Activated T-cell treated with anti-CD3 and anti-CD28 coated beads, Interleukin-2, amount 50 U/mL, for 72 hours (primary cell): ENCODE measurements at places on chromosomes 7 and 10. TPM values are rescaled to one million over a fixed set of nuclear protein-coding genes. Genes with fewer than 3 reads are reported as not detected.

Gene HTR5A
- not detected for total RNA-seq

Gene SLC39A12
- total RNA-seq: not detected

Gene GAD2
- total RNA-seq: not detected

Gene HPS6
- 11.8 TPM for total RNA-seq

Gene STEAP1
- total RNA-seq: 2.0 TPM

Gene ZNF680
- total RNA-seq: 15.8 TPM

Gene ANKRD2
- total RNA-seq: not detected

Gene AS3MT
- 0.39 TPM for total RNA-seq

Gene CDH23
- total RNA-seq: 1.1 TPM

Gene VGF
- total RNA-seq: not detected

GRCh38 chr10:133039107-133039802, 48.5 kb upstream of the ADGRA1 start:
- no peak for DNase-seq
- no peak overlapping the region for H3K27ac ChIP-seq
- H3K36me3 ChIP-seq: no peaks in the 10 kb centered on the region

DNA sequence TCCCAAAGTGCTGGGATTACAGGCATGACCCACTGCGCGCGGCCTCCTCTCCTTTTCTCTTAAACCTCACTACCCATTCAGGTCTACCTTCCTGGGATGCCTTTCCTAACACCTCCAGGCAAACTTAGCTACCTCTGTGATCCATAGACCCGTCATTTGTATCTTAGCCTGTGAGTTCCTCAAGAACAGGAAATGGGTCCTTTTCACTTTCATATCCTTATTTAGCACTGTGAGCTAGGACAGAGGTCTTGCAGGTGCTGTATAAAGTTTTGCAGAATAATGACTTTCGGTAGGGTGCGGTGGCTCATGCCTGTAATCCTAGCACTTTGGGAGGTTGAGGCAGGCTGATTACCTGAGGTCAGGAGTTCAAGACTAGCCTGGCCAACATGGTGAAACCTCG, 215.7 kb downstream of the RELN start:
- no peak overlapping the region for H3K27ac ChIP-seq
- DNase-seq: no peak
- H3K4me1 ChIP-seq: no peaks in the 10 kb centered on the region
- H3K4me3 ChIP-seq: no peak overlapping the region
- peaks cover 8% of the 10 kb centered on the region for H3K27me3 ChIP-seq

- no peak for DNase-seq
- no peaks in the 10 kb centered on the region for H3K36me3 ChIP-seq
- no peak overlapping the region for H3K27ac ChIP-seq
- H3K27me3 ChIP-seq: no peaks in the 10 kb centered on the region
- no peaks in the 10 kb centered on the region for H3K4me1 ChIP-seq
- H3K4me3 ChIP-seq: no peak overlapping the region
These were observed 63.8 kb upstream of the RET start for GRCh38 chr10:43013065-43013464.

- H3K4me3 ChIP-seq: no peak overlapping the region
- H3K27me3 ChIP-seq: no peaks in the 10 kb centered on the region
- no peak overlapping the region for H3K27ac ChIP-seq
- H3K36me3 ChIP-seq: no peaks in the 10 kb centered on the region
- DNase-seq: no peak
- peaks cover 13% of the 10 kb centered on the region for H3K4me1 ChIP-seq
These were observed 124.6 kb upstream of the GLCCI1 start for GRCh38 chr7:7843972-7844371.

GRCh38 chr10:100631192-100631591, 95.4 kb downstream of the HIF1AN start:
- no peak overlapping the region for H3K27ac ChIP-seq
- H3K4me1 ChIP-seq: no peaks in the 10 kb centered on the region
- H3K27me3 ChIP-seq: peaks cover 17% of the 10 kb centered on the region
- DNase-seq: no peak

GRCh38 chr10:51700228-51700817, 928 bp upstream of the CSTF2T start:
- H3K4me1 ChIP-seq: peaks cover 53% of the 10 kb centered on the region
- H3K36me3 ChIP-seq: peaks cover 25% of the 10 kb centered on the region
- H3K27ac ChIP-seq: peak overlapping the region; percentile 100
- H3K27me3 ChIP-seq: no peaks in the 10 kb centered on the region
- peak; percentile 11 for DNase-seq
- peak overlapping the region; percentile 97 for H3K4me3 ChIP-seq

GRCh38 chr10:82213784-82214183, 338.8 kb downstream of the NRG3 start:
- H3K27ac ChIP-seq: no peak overlapping the region
- H3K4me3 ChIP-seq: no peak overlapping the region
- H3K4me1 ChIP-seq: no peaks in the 10 kb centered on the region

GRCh38 chr7:99693427-99694200, 13.8 kb upstream of the CYP3A5 start:
- no peaks in the 10 kb centered on the region for H3K27me3 ChIP-seq
- peaks cover 2% of the 10 kb centered on the region for H3K36me3 ChIP-seq
- H3K4me1 ChIP-seq: peaks cover 12% of the 10 kb centered on the region
- no peak for DNase-seq
- no peak overlapping the region for H3K4me3 ChIP-seq

DNA sequence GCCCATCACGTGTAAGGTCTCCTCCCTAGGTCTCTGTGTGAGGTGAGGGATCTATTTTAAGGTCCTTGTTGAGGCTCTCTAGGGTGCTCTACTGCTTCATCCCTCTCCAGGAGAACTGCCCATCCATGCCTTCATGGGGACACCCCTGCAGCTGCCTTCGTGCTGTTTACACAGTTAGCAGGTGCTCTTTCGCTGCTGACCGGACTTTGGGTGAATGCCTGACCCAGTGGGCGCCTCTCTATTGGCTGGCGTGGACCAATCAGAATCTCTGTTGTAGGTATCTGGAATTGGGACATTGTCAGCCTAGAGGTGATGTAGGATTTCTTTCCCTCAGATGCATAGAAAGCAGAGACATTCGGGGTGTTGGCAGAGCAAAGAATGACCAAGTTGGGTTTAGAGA, 38.7 kb upstream of the HMX3 start:
- H3K27ac ChIP-seq: no peak overlapping the region
- no peak overlapping the region for H3K4me3 ChIP-seq
- H3K4me1 ChIP-seq: no peaks in the 10 kb centered on the region
- no peak for DNase-seq
